Effector memory CD4-positive, alpha-beta T cell (primary cell): ENCODE measurements at places on chromosomes 5 and 9.

GRCh38 chr5:52738095-52738506 is 49.6 kb upstream of the ITGA1 start:
- no peak for DNase-seq
- no peak overlapping the region for H3K4me3 ChIP-seq
- H3K27me3 ChIP-seq: no peaks in the 10 kb centered on the region
- no peaks in the 10 kb centered on the region for H3K36me3 ChIP-seq
- H3K4me1 ChIP-seq: peaks cover 12% of the 10 kb centered on the region
- H3K27ac ChIP-seq: no peak overlapping the region

DNA sequence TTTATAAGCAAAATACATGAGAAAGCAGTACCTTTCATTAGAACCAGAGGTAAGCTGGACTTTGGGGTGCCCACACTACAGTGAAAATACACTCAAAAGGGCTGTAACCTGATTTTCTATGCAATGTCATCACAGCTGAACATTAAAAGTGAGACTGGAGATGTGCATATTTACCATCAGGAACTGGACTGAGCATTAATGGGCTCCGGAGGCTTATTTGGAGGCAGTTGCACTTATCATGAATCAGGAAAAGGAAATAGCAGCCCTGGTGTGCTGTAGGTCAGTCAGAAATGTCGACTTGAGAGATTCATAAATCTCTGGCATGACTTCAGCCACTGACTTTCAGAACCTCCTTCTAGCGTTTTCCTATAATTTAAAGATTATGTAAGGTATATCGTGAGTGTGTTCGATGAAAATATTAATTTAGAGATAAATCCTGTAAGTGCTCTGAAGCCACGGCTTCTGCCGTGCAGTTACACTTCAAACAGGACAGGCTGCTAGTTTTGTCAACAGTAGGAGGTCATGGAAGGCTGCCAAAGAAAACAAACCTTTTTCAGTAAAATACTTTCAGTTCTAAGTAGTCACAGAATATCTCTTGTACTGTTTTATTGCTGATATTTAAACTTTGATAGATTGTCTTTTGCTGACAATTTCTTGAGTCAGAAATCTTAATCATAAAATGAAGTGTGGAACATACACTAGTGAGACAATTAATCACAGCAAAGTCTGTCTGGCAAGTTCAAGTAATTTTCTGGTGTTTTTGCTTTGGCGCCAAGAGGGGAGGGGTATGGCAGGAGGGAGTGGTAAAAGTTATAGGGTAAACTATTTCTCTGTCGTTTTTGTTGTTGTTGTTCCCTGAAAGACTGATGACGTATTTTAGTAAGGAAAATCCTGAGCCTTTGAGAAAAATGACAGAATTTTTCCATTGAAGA is 939.7 kb downstream of the NR2F1-AS1 start:
- no peaks in the 10 kb centered on the region for H3K4me1 ChIP-seq
- H3K36me3 ChIP-seq: no peaks in the 10 kb centered on the region
- no peak for DNase-seq
- H3K4me3 ChIP-seq: no peak overlapping the region

DNA sequence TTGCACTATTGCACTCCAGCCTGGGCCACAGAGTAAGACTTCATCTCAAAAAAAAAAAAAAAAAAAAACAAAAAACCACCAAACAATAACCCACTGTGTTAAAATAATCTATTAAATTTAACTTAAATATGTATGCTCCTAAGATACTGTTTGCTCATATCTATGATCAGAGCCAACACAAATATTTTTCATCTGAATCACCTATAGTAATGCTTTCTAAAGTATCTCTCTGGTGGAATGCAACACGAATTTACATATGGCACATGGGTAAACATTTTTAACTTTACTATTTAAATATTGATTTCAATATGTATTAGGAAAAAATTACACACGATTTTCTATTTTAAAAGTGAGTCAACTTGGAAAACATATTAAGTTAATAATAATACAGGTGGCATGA is 196.4 kb downstream of the RFX3 start:
- no peaks in the 10 kb centered on the region for H3K36me3 ChIP-seq
- no peaks in the 10 kb centered on the region for H3K4me1 ChIP-seq
- H3K27me3 ChIP-seq: no peaks in the 10 kb centered on the region
- H3K27ac ChIP-seq: no peak overlapping the region

- no peaks in the 10 kb centered on the region for H3K36me3 ChIP-seq
- no peaks in the 10 kb centered on the region for H3K4me1 ChIP-seq
- no peak overlapping the region for H3K27ac ChIP-seq
- no peak overlapping the region for H3K4me3 ChIP-seq
- DNase-seq: no peak
Measured at GRCh38 chr5:167982-168660, 23.2 kb upstream of the LRRC14B start.

DNA sequence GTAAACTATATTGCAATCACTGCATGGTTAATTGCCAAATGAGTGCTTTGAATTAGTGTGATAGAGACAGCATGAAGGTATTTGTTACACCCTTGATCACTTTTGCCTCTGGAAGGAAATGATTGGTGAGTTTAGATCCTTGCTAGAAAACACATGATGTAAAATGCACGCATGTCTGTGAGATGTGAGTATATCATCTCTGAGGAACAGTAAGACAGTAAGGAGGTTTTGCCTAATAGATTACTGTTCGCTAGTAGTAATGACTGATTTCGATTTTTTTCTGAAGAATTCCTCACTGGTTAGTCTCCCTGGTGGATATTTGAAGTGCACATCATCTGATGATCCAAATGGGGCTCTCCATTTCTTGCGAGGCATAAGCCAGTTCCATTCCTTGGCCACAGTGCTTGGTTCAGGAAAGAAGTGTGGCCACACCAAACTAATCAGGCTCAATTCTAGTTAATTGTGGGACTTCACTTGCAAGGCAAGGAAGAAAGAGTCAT is 156.4 kb upstream of the ADRA1B start:
- H3K27ac ChIP-seq: no peak overlapping the region
- no peak overlapping the region for H3K4me3 ChIP-seq

DNA sequence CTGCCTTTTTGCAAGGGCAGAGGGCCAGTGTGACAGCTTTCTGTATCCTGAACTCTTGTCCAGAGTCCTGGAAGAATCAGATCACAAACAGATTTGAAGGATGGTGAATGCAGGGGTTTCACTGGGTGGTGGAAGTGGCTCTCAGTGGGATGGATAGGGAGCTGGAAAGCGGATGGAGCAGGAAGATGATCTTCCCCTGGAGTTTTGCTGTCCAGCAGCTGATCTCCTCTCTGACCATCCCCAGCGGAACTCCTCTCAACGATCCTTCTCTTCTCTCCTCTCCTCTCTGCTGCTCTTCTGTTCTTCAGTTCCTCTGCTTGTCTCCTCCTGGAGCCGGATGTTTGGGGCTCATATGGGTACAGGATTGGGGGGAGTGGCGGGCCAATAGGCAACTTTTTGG is 108.3 kb upstream of the HMHB1 start:
- no peak for DNase-seq
- no peak overlapping the region for H3K4me3 ChIP-seq
- no peaks in the 10 kb centered on the region for H3K36me3 ChIP-seq
- H3K4me1 ChIP-seq: no peaks in the 10 kb centered on the region
